ENCODE measurements at places on chromosomes 6 and 20.

DNA sequence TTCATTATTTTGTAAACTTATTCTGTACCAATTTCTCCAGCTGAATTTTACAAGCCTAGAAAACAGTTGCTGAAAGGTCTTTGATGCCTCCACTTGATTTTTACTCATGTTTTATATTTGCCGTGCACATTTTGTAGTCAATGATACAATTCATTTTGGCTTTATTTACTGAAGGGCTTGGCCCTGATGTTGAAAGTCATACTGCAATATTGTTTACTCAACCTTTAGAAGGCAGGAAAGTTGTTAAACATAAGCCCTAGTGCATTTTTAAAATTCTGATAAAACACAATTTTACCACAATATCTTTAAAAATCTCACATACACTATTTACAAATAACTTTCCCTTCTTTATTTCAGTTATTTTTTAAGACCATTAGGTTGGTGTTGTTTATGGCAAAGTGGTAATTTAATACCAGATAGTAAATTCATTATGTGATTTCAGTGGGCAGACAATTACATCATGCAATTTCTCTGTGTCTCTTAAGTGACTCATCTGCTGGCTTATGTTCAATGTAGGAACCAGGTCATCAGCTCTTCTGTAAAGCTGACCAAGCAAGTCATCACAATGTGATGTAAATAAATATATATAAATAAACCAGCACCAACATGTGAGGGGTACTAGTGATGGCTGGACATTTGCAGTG is 121.1 kb upstream of the SLC35B3 start:
- DNase-seq = no peak

- no peak for DNase-seq
Measured at GRCh38 chr6:158717341-158718330, 67.8 kb downstream of the SYTL3 start.

DNA sequence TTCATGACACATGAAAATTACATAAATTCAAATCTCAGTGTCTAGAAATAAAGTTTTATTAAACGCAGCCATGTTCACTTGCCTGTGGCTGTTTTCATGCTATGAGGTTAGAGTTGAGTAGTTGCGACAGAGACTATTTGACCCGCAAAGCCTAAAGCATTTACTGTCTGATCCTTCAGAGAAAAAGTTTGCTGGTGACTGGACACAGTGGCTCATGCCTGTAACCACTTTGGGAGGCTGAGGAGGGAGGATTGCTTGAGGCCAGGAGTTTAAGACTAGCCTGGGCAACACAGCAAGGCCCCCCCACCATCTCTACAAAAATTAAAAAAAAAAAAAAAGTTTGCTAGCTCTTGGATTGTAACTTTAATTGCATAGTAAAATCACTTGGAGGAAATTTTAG is 9.2 kb downstream of the SMIM28 start:
- no peak for DNase-seq

GRCh38 chr20:24147479-24147878 is 158.9 kb upstream of the GGTLC1 start:
- DNase-seq = no peak

- DNase-seq = no peak
Measured at GRCh38 chr6:128870746-128871145, 12.2 kb upstream of the LAMA2 start.

- no peak for DNase-seq
Measured at GRCh38 chr6:25088513-25088912, 152.8 kb upstream of the RIPOR2 start.

DNA sequence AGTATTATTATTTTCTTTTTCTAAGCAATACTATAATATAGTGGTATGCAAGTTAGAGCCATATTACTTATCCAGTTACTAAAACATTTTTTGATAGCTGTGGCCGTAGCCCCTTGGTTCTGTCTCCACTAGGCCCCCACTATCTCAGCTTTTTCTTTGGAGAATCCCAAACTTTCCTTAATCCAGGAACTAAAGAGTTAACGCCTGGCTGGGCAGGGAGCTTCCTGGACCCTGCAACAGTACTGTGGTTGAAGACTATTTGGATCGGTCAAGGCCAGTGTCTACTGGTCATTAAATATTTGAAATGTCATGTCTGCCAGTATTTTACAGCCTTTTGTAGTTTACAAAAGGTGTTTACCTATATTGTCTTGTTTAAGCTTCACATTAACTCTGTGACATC is 20.0 kb upstream of the TRERF1 start:
- DNase-seq = no peak

GRCh38 chr6:144586986-144587385 is 301.9 kb downstream of the UTRN start:
- DNase-seq = no peak

GRCh38 chr20:46894579-46894958 is at the start of gene EYA2:
Gene EYA2 (plus strand): TSS chr20:46894843. CDS start chr20:46990011, 95,168 bp downstream.
- DNase-seq = peak; percentile 70

DNA sequence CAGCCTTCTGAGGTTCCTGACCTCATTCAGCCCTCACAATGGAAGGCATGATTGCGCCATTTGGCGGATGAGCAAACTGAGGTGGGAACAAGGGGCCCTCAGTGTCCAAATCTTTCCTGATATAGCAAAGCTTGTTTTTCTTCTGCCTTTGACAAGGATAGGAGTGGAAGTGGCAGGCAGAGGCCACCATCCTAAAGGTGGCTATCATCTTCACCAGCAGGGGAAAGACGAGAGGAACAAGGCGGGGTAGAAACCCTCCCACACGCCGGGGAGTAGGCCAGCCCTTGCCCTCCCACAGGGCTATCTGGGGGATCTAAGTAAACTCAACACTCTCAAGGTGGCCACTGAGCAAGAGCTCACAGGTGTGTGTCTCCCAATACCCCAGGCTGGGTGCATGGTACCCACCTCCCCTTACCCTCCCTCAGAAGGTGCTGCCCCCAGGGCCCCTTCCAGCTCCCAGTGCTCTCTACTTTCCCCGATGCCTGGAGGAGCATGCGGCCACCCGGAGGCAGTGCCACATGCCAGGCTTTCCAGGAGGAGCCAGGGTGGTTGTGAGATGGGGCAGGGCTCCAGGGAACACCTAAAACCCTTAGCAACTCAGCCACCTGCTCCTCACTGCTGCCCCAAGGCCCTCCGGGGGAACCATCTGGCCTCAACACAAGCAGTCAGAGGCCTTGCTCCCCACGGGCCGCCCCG is 11.2 kb downstream of the SPDEF start:
- DNase-seq = no peak

DNA sequence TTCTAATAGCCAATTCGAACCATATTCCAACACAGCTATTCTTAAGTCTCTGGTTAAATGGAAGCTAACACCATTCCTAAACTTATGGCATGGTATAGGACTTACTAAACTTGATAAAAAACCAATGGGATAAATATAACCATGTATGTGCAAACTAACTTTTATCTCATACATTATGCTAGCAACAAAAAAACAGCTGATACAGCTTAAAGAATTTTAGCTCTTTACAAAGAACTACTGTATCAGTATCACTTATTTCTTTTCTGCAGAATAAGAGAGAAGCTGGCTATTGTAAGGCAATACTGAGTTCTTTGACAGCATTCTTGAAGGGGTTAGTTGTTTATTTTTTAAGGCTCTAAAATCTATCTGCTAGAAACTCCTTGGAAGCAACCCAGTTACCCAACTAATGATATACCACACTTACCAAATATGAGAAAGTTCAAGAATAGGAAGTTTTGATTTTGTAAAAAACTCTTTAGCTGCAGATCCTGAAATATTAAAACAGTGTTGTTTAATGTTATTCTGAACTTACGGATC is 44.9 kb downstream of the REPS1 start:
- no peak for DNase-seq

- no peak for DNase-seq
Measured at GRCh38 chr6:105058846-105059245, 101.9 kb downstream of the LIN28B start.

DNA sequence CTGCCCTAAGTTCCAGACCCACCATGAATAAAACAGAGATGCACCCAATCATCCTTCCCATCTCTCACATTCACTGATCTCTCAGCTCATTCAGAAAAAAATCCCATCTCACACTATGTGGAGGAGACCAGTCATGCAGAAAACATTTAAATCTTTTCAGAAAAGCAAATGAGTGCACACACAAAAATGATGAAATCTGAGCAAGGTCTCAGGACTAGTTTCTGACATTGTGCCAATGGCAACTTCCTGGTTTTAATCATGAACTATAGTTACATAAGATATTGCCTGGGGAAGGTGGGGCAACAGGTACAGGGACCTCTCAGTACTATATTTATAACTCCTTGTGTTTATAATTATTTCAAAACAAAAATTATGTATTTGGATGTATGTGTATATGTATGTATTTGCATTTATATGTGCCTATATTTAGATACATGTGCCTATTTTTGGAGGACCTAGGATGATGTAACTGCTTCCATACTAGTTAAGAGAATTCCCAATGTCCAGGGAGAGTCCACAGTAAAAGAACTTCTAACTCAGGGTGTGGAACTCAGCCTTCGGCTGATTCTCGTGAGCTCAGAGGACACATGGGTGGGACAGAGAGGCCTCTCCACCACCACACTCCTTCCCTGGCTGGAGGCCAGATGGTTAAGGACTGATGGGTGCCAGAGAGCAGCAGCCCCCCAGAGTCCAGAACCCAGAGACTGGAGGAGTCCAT is 71.7 kb upstream of the MAP3K4 start:
- DNase-seq = no peak

DNA sequence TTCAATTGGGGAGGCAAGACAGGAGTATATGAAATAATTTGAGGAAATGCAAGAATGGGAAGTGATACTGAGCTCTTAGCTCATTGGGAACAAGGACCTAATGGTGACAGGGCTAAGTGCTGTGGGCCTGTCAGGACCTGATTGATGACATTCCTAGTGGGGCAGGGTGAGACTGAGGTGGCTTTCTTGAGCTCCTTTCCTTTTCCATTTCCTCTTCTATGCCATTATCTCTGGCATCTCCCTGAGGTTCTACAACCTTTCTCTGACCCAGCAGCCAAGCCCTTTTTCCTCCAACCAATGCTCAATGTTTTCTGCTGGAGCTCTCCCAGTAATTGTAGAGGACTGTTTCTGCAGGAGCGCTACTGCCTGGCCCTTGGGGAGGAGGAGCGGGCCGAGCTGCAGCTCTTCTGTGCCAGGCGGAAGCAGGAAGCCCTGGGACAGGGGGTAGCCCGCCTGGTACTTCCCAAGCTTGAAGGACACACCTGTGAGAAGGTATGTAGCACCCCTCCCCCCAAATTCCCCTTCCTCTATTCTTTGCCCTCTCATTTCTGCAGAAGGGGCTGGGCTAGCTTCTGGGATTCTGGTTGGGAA is 2.8 kb upstream of the TOMM6 start:
- DNase-seq = no peak

Measured in neural progenitor cell (in vitro differentiated cells).